ENCODE measurements at places on chromosomes 12 and 14. TPM values are rescaled to one million over a fixed set of nuclear protein-coding genes. Genes with fewer than 3 reads are reported as not detected.

The CISTR gene
- total RNA-seq, result not detected

The MAP3K9 gene
- total RNA-seq, result 12.0 TPM

The OLR1 gene
- not detected for total RNA-seq

DNA sequence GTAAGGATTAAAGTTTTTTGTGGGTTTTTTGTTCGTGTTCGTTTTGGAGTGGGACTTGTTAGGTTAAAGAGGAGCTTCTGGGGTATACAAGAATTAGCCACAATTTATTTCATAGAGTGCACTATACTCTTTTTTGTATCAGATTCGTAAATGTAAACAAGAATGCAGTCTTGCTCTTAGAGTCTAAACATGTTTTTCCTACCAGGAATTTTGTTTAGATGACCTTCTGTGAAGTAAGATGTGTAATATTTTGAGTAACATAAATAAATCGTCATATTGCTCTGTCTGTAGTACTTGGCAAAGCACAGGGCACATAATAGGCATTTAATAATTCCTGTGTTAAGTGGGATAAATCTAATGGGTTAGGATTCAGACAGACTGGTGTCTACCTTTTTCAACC lies 9.6 kb downstream of the CNOT2 start:
- no peak for DNase-seq

DNA sequence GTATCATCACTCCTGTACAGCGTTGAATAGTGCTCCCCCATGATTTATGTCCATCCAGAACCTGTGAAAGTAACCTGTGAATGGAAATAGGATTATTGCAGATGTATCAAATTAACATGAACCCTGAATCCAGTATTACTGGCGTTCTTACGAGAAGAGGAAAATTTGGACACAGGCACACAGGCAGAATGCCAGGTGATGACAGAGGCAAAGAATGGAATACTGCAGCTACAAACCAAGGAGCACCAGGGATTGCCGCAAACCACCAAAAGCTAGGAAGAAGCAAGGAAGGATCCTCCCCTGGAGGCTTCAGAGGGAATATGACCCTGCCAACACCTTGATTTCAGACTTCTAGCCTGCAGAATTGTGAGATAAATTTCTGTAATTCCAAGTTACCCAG lies 113.5 kb upstream of the EGLN3 start:
- DNase-seq, result no peak

GRCh38 chr14:100775831-100776591 lies 49.3 kb downstream of the DLK1 start:
- DNase-seq, result no peak

GRCh38 chr12:100185361-100185894 lies 15.2 kb upstream of the ACTR6 start:
- DNase-seq, result no peak

- DNase-seq, result no peak
These were observed 768 bp downstream of the CEP170B start for GRCh38 chr14:104865631-104866441.
